Neural crest cell (in vitro differentiated cells): ENCODE measurements at places on chromosomes 6 and 20.

GRCh38 chr20:933029-933428 lies 16.9 kb upstream of the ANGPT4 start:
- DNase-seq: no peak

GRCh38 chr6:71157345-71157744 lies 131.3 kb upstream of the OGFRL1 start:
- no peak for DNase-seq

DNA sequence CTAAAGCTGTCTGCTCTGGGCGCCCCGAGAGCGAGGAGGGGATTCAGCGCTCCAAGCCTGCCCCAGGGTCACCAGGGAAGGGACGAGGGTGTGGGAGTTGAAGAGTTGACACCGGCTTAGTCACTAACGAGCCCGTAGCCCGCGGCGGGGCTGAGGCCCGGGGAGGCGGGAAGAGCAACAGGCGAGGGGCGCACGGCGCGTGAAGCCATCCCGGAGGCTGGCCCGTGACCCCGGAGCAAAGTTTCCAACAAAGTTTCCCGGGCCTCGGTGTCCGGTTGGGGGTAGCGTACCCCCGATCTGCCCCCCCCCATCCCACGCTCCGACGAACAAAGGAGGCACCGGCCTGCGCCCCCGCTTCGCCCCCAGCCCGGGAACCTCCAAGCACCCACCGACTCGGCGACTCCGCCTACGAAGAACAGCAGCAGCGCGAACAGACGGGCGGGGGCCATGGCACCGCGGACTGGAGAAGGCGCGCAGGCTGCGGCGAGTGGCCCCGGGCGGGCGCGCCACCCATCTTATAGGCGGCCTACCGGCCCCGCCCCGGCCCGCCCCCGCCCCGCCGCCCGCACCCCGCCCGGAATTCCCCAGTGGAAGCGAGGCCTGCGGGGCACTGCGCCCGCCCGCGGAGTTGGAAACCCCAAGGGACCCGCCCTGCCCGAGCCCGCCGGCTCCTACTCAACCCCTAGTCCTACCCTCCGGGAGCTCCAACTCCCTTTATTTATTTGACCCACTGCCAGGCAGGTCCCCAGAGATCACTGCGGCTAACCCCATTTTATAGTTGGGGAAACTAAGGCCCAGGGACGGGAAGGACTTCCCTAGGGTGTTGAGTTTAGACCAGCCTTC lies at the start of gene SDC4:
SDC4 (minus strand) TSS at position 489 of the 843 bp plus-strand sequence; CDS start at position 449, 40 bp downstream.
- DNase-seq: peak; percentile 31

DNA sequence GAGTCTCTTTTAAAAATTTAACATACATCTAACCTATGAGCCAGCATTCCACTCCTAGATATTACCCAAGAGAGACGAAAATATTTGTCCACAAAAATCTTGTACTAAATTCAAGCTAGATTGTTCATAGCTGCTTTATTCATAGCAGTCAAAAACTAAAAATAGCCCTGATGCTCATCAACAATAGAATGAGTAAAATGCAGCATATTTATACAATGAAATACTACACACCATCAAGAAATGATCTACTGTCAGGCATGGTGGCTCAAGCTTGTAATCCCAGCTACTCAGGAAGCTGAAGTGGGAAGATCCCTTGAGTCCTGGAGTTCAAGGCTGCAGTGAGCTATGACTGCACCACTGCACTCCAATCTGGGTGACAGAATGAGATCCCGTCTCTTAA lies 22.0 kb upstream of the SRC start:
- DNase-seq: no peak

GRCh38 chr6:3726421-3726820 lies 25.1 kb downstream of the PXDC1 start:
- DNase-seq: no peak

DNA sequence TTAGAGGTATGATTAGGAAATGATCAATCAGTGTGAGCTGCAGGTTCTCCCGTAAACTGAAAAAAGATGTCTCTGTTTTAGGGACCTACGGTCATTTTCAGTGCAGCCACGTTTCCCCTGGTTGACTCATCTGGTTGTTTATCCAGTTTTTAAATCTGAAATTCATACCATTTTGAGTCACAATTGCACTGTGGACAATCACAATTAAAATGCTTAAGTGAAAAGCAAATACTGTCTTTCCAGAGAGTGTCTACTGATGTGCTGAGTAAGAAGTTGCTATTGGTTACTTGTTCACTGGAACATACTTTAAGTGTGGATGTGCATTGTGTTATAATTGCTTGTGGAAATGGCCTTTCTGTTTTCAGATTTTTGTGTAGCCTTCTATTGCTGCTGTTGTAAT lies 305.1 kb upstream of the SASH1 start:
- no peak for DNase-seq

DNA sequence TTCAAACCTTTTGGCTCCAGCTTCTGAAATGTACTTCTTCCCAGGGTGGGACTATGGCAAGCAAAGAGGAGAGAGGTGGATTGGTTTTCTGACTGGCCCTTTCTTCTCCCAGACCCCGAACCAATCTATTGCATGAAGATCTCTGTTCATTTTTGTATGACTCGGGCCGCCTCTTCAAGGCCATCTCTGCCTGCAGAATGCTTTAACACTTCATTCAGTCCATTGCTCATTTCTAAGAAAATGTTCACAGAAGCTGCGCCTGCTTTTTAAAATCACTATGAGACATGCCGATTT lies 1.6 kb downstream of the VGLL2 start:
- no peak for DNase-seq

GRCh38 chr6:142845624-142846458 lies 99.1 kb downstream of the HIVEP2 start:
- DNase-seq: peak; percentile 45
